ENCODE measurements at places on chromosomes 5 and 9.

GRCh38 chr9:120692901-120693699 is 21.2 kb downstream of the MEGF9 start:
- DNase-seq, result peak; percentile 20

DNA sequence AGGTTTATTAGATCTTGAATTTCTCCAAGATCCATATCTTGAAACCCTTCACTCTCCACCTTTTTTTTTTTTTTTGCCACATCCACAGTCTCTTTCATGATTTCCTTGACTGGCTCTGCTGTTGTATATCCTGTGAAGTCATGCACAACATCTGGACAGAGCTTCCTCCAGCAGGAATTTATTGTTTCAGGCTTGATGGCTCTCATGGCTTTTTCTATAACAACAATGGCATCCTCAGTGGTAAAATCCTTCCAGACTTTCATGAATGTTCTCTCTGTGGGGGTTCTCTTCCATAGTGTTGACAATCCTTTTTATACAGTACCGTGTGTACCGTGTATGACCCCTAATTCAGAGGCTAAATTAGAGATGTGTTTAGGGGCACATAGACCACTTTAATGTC is 24.0 kb downstream of the RANBP17 start:
- no peak for DNase-seq

- DNase-seq, result no peak
Observed at GRCh38 chr5:118326481-118327045, 661.8 kb downstream of the DTWD2 start.

DNA sequence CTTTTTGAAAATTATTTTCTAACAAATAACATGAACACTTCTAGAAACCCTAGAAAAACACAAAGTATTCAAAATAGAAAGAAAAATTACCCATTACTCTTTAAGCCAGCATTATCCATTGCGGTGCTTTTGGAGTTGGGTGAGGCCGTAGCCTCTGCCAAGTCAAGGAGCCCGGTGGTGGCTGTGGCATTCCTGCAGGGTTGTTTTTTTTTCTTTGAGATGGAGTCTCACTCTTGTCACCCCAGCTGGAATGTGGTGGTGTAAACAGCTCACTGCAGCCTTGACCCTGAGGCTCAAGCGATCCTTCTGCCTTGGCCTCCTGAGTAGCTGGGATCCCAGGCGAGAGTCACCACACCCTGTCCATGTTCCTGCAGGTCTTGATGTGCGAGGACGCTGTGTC is 8.2 kb upstream of the AHRR start:
- no peak for DNase-seq

DNA sequence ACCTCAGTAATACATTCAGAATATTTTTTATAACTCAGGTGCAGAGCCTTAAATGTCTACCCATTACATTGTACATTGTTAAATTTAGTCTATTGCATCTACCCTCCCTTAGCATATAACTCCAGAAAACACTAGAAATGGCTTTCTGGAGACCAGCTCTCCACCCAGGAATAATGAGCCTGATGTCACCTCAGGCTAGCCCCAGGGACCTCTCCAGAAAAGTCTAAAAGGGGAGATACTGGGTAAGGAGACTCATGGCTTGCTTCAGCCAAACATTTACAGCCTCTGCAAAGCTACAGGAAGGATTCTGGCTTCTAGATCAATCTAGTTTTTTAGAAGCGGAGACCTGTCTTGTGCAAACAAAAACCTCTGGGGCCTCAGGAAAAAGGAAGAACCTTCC is 13.8 kb upstream of the SUSD1 start:
- DNase-seq, result no peak

- DNase-seq, result no peak
Observed at GRCh38 chr9:15116130-15116580, 190.9 kb downstream of the TTC39B start.

DNA sequence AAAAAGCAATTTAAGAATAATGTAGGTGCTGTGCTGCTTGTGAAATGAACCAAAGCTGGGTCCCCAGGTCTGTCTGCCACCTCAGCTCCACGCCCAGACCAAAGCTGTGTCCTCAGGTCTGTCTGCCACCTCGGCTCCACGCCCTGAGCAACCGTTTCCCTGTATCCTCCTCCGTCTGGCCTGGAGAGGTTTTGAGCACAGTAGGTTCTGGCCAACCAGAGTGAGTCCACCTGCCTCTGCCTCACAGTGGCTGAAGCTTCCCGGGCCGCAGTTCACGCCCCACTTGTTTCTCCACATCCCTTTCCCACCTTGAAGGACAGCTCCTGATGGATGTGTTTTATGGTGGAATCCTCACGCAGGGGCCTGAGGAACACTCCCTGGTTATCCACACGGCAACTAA is 120.5 kb downstream of the ADAMTS2 start:
- DNase-seq, result no peak

- no peak for DNase-seq
Observed at GRCh38 chr5:122229551-122229950, 82.5 kb upstream of the SNCAIP start.

DNA sequence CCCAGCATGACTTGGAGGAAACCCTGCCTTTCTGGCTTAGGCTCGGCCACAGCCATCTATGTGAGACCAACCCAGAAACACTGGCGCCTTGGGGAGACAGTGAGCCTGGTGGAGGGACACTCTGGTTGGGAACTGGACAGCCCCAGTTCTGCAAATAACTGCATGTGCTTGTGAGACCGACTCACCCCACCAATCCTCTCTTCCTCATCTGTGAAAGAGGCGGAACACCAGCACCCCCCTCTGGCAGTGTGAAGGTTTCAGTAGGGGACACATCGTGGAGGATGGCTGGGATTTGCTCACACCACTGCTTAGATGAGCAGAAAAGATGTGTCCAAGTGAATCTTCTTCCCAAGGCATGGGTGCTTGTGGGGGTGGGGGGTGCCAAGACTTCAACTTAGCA is 43.4 kb upstream of the N4BP3 start:
- DNase-seq, result no peak

GRCh38 chr9:34409154-34409553 is 32.5 kb upstream of the MYORG start:
- no peak for DNase-seq

DNA sequence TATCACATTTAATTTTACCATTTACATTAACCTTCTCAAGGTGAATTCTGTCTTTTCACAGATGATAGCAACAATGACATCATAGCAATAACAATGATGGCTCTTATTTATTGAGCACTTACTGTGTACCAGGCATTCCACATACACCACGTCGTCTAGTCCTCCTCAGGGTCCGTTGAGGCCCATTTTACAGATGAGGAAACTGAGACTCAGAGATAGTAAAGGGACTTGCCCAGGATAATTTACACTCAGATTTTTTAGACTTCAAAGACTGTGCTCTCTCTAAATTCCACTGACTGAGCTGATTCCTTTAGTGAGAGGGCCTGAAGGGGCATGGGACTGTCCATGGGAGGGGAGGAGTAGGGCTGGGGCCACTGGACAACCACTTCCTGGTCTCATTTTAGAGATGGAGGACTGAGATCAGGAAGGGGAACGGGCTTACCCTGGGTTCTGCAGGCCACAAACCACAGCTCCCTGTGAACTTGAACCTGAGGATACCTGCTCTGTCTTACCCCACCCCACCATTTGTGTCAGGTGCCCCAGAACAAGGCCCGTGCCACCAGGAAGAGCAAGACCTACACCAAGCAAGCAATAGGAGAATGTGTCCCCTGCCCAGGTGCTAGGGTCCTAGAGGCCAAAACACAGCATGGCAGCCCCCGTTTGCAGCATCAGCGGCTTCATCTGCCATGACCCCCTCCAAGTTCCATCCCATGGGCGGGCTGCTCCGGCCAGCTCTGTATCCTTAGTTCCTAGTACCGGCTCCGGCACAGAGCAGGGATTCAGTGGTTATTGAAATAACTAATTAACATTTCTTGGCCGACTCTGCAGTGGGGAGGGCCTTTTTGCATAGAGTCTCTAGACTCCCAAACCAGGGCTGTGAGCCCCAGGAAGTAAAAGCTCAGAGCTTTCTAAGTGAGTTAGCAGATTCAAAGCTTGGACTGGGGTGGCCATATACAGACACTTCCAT is 96.6 kb downstream of the RGS3 start:
- no peak for DNase-seq

DNA sequence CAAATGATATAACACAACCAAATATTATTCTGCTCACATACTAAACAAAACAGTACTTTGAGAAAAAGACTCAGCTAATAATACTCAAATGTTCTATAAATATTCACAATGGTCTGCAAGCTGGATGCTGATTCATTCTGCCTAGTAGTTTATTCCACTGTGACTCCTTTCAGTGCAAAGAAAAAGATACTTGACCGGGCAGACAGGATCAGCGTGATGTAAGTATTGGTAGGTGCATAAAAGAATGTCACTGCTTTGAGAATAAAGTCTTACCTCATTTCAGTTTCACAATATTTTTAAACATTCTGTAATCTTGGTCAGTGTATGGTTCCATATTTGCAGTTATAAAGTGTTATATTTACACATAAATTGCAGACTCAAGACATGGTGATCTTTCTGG is 223.0 kb upstream of the NUDT12 start:
- DNase-seq, result no peak

GRCh38 chr5:36820900-36821299 is 55.7 kb upstream of the NIPBL start:
- no peak for DNase-seq

GRCh38 chr9:84254972-84255371 is 85.6 kb downstream of the SLC28A3 start:
- DNase-seq, result no peak

GRCh38 chr5:52693280-52693679 is 94.4 kb upstream of the ITGA1 start:
- DNase-seq, result peak; percentile 24

GRCh38 chr5:25349746-25350145 is 705.0 kb upstream of the CDH10 start:
- DNase-seq, result no peak

DNA sequence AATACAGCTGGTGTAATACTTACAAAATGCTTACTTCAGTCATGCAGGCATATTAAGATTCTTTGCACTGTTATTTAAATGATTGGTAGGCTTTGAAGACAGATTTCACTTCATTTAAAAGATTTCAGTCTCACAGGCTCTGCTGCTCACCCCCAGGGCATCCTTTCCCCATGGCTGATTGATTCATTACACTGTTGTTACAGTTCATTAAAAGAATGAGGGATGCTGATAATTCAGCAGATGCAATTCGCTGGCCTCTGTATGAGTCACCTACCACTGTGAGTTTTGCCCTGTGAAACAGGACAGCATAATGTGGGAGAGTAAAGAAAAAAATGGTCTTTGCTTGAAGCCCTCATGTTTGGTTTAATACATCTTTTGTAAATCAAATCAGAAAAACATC is 246.9 kb downstream of the CYLC2 start:
- no peak for DNase-seq

GRCh38 chr9:98339987-98340800 is 84.7 kb upstream of the TBC1D2 start:
- no peak for DNase-seq

DNA sequence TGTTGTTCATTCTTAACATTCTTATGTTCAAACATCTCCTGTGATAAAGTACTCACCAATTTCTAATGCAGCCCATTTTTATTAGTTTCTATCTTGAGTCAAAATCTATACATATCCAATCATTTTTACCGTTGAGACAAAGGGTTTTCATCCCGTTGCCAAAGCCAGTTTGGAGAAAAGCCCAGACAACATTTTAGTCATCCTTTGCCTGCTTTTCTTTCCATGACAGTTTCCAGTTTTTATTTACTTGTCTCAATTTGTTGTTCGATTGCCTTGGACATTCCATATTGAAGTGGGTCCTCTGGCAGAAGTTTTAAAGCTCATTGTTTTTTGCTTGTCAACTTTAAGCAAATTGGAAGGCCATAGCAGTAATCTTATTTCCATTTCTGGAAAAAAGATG is 123.9 kb downstream of the RAB3C start:
- no peak for DNase-seq

GRCh38 chr9:134406366-134407120 is 80.3 kb downstream of the RXRA start:
- DNase-seq, result no peak

GRCh38 chr5:178325679-178326373 is 93.2 kb upstream of the PHYKPL start:
- no peak for DNase-seq

DNA sequence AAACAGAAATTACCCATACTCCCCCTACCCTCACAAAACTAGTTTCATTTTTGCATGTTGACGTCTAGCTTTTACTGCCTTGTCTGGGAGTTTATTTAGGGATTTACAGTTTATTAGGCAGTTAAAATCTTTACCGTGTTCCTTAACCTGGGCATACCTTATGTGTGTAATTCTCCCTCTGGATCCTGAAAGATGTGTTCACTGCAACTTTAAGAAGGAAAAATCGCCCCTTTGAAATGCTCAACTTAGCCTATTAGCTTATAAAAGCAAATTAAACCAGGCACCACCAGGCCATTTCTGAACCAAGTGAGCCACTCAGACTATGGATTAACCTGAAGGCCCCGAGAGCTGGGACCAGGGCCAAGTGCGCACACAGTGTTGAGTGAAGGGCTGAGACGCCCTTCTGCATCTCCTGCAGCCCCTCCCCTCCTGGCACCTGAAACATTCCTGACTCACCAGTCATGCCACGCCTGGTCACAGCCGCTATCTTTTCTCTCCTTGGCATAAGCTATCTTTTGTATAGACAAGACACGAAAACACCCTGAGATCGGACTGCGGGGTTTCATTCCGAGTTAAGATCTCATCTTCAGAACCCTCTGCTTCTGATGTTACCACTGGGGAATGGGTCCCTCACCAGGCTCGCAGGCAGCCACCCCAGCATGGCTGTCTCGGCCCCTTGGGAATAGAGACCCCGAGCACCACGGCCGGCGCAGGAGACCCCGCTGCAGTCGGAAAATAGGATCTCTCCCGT is 111.9 kb downstream of the ROR2 start:
- DNase-seq, result no peak

DNA sequence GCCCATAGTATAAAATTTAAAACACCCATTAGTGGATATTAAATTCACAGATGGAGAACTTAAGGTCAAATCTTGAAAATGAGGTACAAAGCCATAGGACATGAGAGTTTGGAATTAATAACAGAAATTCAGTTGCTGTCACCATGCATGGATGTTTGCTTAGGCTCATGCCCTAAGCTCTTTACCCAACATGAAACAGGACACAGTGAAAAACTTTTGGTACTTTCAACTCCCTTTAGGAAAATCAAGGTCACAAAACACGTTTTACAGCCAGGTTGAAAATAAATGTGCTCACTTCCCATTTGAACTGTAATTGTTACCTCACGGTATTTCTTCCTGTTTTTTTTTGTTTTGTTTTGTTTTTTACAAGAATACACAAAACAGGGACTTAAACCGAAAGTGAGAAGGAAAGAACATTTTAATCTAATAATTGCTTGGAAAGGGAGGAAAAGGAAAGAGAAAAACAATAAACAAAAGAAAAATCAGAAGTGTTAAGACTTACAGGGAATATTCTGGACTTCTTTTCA is 6.1 kb upstream of the TOPORS start:
- no peak for DNase-seq

GRCh38 chr5:67827541-67827940 is 388.0 kb upstream of the PIK3R1 start:
- no peak for DNase-seq

Data from GM20000 (cell line).